ENCODE measurements at places on chromosomes 4 and X.

- peak; percentile 4 for DNase-seq
Measured at GRCh38 chrX:118189000-118189399, 72.4 kb upstream of the KLHL13 start.

DNA sequence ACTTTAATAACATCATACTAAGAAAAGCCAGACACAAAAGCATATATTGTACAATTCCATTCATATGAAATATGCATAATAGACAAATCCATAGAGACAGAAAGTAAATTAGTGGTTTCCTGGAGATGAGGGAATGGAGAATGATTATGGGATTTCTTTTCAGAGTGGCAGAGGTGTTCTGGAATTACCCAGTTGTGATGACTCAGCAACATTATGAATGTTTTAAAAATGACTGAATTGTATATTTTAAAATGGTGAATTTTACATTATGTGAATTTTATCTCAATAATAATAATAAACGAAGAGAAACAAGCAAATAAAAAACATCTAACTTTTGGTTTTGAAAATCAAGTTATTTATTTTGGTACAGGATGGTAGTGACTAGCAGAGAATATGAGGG, 11.2 kb downstream of the ZXDA start:
- DNase-seq: no peak

DNA sequence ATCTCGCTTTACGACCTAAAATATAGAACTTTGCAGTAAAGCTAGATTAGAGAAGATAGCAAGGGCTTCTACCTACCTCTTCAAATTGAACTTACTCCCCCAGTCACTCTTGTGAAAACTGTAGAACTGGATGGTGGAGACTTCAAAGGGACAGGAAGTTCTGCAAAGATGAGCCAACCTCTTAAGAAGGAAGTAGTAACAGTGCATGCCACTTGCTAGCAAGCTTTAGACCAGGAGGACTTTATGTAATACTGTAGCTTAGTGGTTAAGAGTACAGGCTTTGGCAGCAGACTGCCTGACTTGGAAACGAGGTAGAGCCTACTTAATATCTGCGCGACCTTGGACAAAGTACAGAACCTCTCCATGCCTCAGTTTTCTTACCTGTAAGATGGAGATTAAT, 27.5 kb upstream of the VBP1 start:
- DNase-seq: no peak

DNA sequence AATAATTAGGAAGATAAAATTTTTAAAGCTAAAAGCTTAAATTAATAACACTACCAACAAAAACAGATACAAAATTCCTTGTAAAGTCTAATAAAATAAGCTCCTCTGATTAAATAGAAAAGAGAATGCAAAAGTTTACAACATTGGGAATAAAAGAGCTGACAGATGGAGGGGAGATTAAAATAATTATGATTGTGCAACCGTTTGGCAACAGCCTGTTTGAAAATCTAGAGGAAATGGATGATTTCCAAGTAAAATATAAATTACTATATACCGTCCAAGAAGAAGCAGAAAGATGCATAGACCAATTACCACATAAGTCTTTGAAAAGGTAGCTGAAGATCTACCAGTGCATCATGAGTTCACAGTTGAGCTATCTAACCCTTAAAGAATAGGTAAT, 46.4 kb upstream of the VBP1 start:
- no peak for DNase-seq

DNA sequence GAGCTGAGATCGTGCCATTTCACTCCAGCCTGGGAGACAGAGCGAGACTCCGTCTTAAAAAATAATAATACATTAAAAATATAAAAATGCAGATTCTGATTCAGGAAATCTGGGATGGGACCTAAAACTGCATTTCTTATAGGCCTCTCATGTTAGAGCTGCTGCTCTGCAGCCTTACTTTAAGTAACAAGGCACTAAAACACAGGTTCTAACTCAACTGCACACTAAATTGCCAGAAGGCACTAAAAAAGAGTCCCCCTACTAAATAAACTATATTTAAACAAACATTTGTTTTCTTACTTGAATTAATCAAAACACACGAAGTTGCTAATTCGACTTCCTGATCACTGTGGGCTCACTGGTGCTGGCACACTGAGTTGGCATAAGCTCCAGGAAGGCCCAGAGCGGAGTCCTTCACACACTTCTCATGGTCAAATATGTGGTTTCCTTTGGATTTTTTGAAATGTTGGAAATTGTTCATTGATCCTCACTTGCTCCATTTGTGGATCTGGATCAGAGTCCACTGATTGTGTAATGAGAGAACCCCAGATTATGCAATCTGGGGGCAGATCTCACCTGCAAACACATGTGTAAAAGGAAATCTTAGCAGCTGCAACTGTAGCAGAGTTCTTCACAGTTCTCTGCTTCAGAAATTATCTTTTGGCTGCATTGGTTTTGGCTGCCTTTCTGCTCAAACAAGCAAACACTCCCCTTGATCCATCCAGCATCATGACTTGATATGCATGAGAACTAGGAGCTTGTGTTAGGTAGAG, 59.3 kb downstream of the AFF1 start:
- DNase-seq: no peak

GRCh38 chr4:65600656-65601055, 69.6 kb downstream of the EPHA5 start:
- DNase-seq: no peak

DNA sequence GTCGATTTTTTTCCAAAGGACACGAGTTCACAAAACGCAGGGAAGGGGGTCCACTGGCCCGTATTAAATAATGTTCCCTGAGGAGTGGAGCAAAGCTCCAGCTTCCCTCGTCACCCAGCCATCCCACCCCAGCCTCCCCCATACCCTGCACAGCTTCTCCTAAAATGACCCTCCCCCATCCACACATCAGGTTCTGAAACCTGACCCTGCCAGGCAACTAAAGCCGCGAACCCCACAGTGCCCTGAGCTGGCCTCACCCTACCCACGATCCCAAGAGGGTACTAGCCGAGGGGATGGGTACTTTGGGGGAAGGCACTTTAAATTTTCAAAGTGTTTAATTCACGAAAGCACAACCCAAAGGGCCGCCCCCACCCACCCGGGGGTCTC, 634 bp downstream of the APOO start:
- DNase-seq: no peak

- DNase-seq: peak; percentile 92
Measured at GRCh38 chr4:6782147-6782845, at the start of gene KIAA0232. TSS of gene KIAA0232 (plus strand) at chr4:6782727. CDS start at chr4:6824454, 41,727 bp downstream.

GRCh38 chr4:17957688-17958087, 63.9 kb downstream of the LCORL start:
- peak; percentile 2 for DNase-seq

GRCh38 chr4:1852904-1853623, 2.9 kb downstream of the LETM1 start:
- no peak for DNase-seq

GRCh38 chr4:6404611-6405396, 67.6 kb downstream of the PPP2R2C start:
- no peak for DNase-seq

DNA sequence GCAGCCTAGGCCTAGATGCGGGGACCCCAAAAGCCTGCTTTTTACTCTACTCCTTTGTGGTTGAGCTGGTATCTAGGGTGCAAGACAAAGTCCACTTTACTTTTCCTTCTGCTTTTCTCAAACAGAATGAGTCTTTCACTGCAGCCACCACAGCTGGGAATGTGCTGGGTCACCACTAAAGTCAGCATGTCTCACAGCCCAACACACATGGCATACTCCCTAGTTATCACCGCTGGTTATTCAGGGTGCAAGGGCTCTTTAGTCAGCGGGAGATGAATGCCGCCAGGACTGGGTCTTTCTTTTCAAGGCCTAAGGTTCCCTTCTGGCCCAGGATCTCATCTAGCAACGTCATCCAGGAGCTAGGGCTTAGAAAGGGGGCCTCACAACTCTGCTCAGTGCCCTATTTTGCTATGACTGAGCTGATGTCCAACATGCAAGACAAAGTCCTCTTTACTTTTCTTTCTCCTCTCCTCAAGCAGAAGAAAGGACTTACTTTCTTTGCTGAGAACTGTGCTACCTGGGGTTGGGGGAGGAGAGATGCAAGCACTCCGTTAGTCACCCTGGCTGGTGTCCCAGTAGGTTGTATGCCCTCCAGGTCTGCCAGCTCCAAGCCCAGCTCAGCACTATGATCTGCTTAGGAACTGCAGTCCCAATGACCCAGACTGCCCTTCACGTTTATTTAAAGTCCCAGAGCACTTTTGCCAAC, 22.9 kb upstream of the STPG2 start:
- DNase-seq: peak; percentile 15

DNA sequence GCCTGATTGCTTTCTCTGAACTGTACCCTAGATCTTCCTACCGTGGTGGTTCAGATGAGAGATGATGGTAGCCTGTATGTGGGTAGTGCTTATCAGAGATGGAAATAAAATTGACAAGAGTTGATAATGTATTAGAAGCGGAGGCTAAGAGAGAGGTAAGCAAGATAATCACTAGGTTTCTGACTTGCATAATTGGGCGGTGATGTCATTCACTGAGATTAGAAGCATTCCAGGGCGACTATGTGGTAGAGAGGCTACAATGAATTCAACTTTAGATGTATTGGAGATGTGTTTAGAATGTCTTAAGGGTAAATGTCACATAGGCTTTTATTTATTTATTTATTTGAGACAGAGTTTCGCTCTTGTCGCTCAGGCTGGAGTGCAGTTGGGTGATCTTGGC, 415 bp upstream of the TENM3 start:
- DNase-seq: peak; percentile 50

GRCh38 chr4:98905839-98906238, 23.1 kb downstream of the EIF4E start:
- DNase-seq: peak; percentile 37

DNA sequence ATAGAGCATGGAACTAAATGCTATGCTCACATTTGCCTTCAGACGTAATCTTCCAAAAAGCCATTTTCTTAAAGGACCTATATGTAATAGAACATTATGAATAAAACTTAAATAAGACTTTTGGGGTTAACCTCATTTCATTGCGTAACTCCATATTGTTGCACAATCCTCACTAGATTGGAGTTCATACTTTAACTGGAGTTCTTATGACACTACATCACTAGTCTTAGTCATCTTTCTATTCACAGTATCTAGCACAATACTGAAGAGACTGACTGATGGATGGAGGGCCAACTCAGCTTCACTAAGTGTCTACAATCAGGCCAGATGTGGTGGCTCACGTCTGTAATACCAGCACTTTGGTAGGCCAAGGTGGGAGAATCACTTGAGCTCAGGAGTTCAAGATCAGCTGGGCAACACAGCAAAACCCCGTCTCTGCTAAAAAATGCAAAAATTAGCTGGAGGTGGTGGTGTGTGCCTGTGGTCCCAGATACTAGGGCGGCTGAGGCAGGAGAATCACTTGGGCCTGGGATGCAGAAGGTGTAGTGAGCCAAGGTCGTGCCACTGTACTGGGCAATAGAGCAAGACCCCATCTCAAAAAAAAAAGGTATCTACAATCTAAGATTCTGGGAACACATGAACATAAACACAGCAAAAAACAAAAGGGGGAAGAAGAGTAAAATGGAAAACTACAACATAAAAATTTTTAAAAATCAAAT, 80.8 kb upstream of the MAB21L2 start:
- peak; percentile 88 for DNase-seq

DNA sequence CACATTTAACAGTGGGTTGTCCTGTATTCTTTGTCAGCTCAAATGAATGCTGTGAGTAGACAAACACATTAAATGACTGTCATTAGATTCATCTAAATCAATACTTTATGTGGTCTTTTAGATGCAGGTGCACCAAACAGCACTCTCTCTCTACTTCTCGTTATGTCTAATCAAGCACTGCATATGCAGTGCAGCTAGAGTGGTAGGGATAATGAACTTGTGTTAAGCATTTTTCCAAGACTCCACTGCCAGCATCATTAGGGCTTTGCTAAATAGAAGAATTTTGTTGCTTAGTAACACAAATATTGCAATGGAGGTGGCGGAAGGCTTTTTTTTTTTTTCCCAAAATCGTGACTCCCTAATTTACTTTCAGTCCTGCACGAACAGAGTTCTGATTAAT, 447.0 kb upstream of the GALNT7 start:
- DNase-seq: no peak

- DNase-seq: no peak
Measured at GRCh38 chr4:32748498-32748897, 2028.3 kb downstream of the PCDH7 start.

- no peak for DNase-seq
Measured at GRCh38 chrX:3501833-3502535, 155.5 kb upstream of the MXRA5 start.

- DNase-seq: no peak
Measured at GRCh38 chrX:55220119-55220794, at the start of gene PAGE5. TSS of gene PAGE5 (plus strand) at chrX:55220346. CDS start at chrX:55221383, 1,037 bp downstream.

DNA sequence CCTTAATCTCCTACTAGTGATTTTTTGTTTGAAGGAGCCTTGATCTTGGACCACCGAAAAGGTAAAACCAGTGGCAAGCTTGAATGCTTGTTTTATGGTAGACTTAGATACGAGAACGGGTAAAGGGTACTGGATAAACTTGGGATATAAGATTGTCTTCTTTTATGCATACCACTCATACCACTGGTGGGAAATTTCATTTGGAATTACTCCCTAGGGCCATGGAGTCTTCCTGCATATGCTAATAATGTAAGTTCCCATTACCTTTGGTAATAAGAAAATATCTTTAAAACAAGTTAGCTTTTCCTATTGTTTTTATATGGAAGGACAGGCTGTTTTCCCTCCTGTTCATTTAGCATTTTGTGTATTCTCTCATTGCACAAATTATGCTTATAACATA, 11.7 kb downstream of the SMARCAD1 start:
- no peak for DNase-seq

- DNase-seq: no peak
Measured at GRCh38 chrX:11421805-11422524, 128.8 kb downstream of the AMELX start.

GRCh38 chr4:120156120-120156718, 89.6 kb upstream of the MAD2L1 start:
- DNase-seq: peak; percentile 91

GRCh38 chr4:161604516-161605300, 559.1 kb downstream of the FSTL5 start:
- no peak for DNase-seq

- DNase-seq: no peak
Measured at GRCh38 chr4:121676345-121677075, 20.3 kb downstream of the ANXA5 start.

DNA sequence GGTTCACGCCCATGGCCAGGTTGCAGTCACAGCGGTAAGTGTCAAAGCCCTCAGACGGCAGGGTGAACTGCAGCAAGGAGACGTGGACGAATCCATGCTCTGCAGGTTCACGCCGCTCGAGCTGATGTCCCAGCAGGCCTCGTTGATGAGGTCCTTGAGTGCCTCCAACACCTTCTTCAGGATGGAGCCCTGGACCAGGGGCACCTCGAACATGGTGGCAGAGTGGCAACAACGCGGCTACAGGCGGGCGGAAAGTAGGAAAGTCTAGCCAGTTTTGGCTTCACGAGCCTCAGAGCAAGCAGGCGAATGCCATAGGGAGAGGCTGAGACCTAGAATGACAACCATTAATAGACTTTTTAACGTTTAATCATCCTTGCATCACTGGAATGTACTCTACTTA, 485.9 kb downstream of the ZNF674 start:
- DNase-seq: no peak
